Melanocyte of skin (primary cell): ENCODE measurements at places on chromosomes 13 and 19. TPM values are rescaled to one million over a fixed set of nuclear protein-coding genes. Genes with fewer than 3 reads are reported as not detected.

DPF1 gene
- 1.0 and 2.5 TPM in 2 replicates for total RNA-seq

SOX1 gene
- total RNA-seq, result 1.1 and 1.7 TPM in 2 replicates

OR7C1 gene
- under 0.01 and 1.5 TPM in 2 replicates for total RNA-seq

SERTM1 gene
- not detected in 2 replicates for total RNA-seq

SIGLEC14 gene
- total RNA-seq, result not detected in 2 replicates

IL27RA gene
- total RNA-seq, result 4.7 and 12.0 TPM in 2 replicates

HIPK4 gene
- total RNA-seq, result under 0.01 and 0.31 TPM in 2 replicates

MAP2K2 gene
- total RNA-seq, result 158 and 282 TPM in 2 replicates

ZNF888 gene
- total RNA-seq, result 3.7 and 4.7 TPM in 2 replicates

NUDT19 gene
- total RNA-seq, result 13.0 and 18.8 TPM in 2 replicates

SIGLECL1 gene
- not detected in 2 replicates for total RNA-seq

TMEM255B gene
- 1.00 and 1.1 TPM in 2 replicates for total RNA-seq

DLL3 gene
- 1.1 and 4.3 TPM in 2 replicates for total RNA-seq

ONECUT3 gene
- total RNA-seq, result not detected in 2 replicates

LILRA2 gene
- total RNA-seq, result not detected in 2 replicates

LRRC8E gene
- 2.1 and 4.0 TPM in 2 replicates for total RNA-seq

GPC5 gene
- total RNA-seq, result under 0.01 TPM in 1 of 2 replicates, not detected in the other

CRLF1 gene
- not detected in 2 replicates for total RNA-seq

B3GNT3 gene
- total RNA-seq, result under 0.01 TPM in 1 of 2 replicates, not detected in the other

HRC gene
- not detected in 2 replicates for total RNA-seq

PSG11 gene
- total RNA-seq, result not detected in 2 replicates
